ENCODE measurements at places on chromosomes 1 and 21.

- ATAC-seq, result no peak
Observed at GRCh38 chr1:63713627-63714481, 60.0 kb upstream of the ROR1 start.

GRCh38 chr1:43933386-43934100, at the start of gene ARTN:
TSS of gene ARTN (plus strand) at chr1:43933801. CDS start at chr1:43935657, 1,856 bp downstream.
- ATAC-seq, result no peak

DNA sequence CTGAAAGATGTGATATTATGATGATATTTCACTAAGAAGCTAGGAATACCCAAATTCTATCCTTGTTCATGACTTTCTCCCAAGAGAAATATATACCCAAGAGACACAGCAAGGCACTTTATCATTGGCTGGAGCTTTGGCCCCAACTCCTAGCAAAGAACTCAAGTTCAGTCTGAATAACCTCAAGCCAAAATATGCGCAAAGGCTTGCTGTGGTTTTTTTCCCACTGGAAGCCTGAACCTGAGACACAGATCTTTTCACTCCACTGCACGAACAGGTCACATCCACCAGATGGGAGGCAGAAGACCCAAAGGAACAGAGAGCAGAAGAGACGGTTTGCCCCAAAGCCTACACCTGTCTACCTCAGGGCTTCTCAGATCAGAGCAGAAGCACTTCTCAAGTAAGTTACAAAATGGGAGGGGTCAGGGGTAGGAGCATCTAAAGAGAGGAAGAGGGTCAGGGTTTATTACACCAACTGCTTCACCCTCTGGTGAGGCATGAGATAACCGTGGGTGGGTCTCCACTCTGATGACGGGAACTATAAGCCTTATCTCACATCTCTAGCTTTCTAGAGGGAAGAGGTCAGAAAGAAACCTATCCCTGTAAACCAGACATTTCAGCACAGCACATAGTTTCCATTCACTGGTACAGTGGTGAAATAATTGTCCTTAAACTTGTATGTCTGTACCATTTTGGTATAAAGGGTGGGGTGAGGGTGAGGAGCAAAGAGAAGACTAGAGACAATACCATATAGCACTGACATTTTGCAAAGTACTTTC, 17.1 kb upstream of the CDC42BPA start:
- no peak for ATAC-seq

DNA sequence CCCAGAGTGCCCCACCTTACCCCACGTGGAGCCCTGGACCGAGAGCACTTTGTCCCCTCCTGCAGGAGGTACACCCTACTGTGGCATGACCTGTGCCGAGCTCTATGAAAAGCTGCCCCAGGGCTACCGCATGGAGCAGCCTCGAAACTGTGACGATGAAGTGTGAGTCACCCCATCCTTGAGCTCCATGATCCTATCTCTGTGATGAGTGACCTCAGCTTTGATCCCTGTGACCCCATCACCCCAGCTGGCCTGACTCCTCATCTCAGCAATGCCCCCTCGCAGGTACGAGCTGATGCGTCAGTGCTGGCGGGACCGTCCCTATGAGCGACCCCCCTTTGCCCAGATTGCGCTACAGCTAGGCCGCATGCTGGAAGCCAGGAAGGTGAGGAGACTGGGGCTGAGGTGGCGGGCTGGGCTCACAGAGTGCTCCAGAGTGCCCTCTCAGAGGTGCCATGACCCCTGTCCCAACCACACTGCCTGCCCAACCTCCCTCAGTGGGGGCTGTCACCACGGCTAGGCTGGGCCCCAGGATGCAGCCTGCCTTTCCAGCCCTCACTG, 16.2 kb upstream of the MPL start:
- no peak for ATAC-seq

All from gastroesophageal sphincter (tissue), 4 donors.